ENCODE measurements at places on chromosomes 7 and 10. TPM values are rescaled to one million over a fixed set of nuclear protein-coding genes. Genes with fewer than 3 reads are reported as not detected.

Gene LIPN
- polyA plus RNA-seq: not detected

Gene RET
- 0.17 TPM for polyA plus RNA-seq

Gene BLNK
- not detected for polyA plus RNA-seq

Gene ZNF425
- polyA plus RNA-seq: 1.8 TPM

Gene SPDYE11
- polyA plus RNA-seq: 0.06 TPM

Gene TMEM236
- 0.01 TPM for polyA plus RNA-seq

Gene AMPH
- polyA plus RNA-seq: 17.3 TPM

Gene MAP3K8
- 4.3 TPM for polyA plus RNA-seq

Gene CPA2
- polyA plus RNA-seq: 0.10 TPM

Gene PHTF2
- polyA plus RNA-seq: 44.5 TPM

Gene TWIST1
- 19.4 TPM for polyA plus RNA-seq

Gene PLEKHS1
- not detected for polyA plus RNA-seq

Gene IGFBP3
- polyA plus RNA-seq: 220 TPM

Gene UNCX
- not detected for polyA plus RNA-seq

Gene GARS1
- 829 TPM for polyA plus RNA-seq
